ENCODE measurements at places on chromosomes 5 and 9.

GRCh38 chr5:60399507-60399906 is 300.5 kb downstream of the DEPDC1B start:
- no peak for DNase-seq

DNA sequence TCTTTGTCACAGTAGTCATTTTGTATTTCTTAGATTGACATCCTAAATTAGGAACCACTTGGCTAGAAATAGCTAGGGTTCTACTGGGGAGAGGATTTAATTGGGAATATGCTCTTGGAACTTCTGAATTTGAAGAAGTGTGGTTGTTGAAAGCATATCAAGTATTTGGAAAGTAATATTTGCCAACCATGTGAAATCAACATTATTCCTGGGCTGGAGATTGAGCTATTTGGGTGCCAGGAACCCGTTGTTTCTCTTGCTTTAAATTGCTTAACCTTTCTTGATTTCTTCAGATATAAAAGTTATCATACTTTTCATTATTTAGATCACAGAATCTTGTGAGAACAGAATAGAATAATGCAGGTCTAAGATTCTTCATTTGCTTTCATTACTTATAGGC is 178.4 kb upstream of the ELL2 start:
- DNase-seq: no peak

GRCh38 chr9:36971935-36972488 is 62.1 kb downstream of the PAX5 start:
- DNase-seq: no peak

- DNase-seq: no peak
Measured at GRCh38 chr9:130692321-130692720, 1.3 kb upstream of the EXOSC2 start.

DNA sequence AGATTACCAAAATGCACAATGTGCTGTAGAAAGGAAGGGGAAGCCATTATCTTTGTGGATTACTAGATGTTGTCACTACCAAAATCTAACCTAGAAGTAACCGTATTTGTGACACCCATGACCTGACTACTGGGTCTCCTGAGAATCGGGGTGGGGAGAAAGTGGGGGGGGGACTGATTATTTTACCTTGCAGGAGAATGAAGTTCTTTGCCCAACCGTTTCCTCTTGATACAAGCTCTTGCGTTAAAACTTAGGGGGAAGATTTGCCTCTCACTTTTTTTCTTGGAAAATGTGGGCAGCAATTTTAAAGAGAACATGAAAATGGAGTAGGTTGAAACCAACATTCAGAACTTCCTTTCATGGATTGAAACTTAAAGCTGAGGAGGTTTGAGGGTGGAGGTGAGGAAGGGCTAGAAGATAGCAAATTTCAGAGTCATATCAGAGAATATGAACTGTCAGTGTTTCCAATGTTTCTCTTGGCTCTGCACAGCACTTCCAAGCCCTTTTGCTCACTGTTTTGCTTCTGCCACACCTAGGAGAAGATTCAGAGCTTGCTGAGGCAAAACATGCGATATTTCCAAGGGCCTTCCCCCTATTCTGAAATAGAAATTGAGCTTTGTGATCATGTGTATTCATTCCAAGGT is 280.8 kb downstream of the AOPEP start:
- no peak for DNase-seq

GRCh38 chr5:139797856-139798510 is 2.4 kb downstream of the PSD2 start:
- no peak for DNase-seq
